Heart left ventricle (tissue), 16 donors: ENCODE measurements at places on chromosomes 2 and 18.

DNA sequence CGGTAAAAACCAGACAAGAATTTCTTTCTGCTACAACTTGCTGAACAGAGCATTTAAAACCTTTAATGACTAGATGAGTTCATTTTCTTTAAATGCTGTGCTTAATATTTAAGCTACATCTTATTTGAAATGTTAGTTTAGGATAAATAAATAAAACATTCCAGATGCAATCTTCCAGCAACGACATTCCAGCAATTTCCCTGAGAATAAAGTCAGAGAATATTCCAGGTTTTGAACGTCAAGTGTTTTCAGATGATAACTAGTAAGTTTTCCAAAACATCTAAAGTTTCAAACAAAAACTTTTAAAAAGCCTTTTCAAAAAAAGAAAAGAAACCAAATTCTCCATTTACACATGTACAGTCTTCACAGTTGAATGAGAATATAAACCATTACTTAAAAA lies 104.8 kb downstream of the PPP1R1C start:
- no peak for DNase-seq

GRCh38 chr18:11830585-11830984 lies 20.6 kb upstream of the CHMP1B start:
- DNase-seq: no peak

GRCh38 chr18:55262021-55262560 lies 302.8 kb upstream of the CCDC68 start:
- DNase-seq: no peak

DNA sequence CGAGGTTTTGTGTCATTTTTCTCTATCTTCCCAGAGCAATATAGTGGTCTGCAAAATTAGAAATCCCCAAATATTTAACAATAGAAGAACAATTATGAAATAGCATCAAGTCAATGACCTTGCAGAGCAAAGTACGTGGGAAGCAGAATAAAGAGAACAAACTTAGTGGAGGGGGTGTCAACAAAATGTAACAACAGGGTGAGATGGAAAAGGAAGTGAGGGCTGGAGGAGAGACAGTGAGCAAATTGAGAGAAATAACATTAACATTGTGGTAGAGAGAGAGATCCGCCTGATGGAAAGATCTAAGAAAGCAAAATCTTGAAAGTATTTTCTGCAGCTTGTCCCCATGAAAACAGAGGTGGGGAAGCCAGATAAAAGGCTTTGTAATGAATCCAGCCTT lies 23.4 kb downstream of the ARHGAP15 start:
- DNase-seq: no peak

- no peak for DNase-seq
Measured at GRCh38 chr18:63223837-63224236, 95.7 kb downstream of the BCL2 start.

DNA sequence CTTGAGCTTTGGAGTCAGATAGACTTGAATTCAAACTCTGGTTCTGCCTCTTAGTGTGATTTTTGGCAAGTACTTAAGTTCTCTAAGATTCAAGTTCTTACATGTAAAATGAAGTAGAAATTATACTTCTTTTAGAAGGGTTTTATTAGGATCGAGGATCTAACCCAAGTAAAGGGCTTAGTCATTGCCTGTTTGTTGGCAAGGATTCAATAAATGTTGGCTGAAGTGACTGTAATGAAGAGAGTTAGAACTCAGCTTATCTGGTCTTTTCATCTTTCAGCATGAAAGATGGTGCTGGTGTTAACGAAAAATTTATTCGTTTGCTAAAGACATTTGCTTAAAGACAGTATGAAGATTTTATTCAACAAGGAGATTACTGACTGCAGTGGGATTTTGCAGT lies 315.9 kb upstream of the THUMPD2 start:
- DNase-seq: no peak
